ENCODE measurements at places on chromosomes 7 and 10. TPM values are rescaled to one million over a fixed set of nuclear protein-coding genes. Genes with fewer than 3 reads are reported as not detected.

DNA sequence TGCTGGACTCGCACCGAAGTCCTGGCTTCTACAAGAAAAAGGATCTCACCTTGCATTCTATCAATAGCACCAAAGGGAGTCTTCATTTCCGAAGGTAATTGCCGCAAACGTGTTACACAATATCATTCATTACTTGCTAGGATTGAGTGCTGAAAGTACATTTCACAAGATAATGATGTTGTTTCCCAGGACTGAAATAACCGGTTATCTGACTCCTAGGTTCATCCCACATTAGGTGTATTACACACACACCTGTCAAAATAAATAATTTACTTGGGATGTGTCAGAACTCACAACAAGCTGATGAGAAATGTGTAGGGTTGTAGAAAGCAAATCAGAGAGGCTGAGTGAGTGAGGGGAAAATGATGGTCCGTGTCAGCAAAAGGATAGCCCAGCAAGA, 219.4 kb upstream of the RHOBTB1 start:
- DNase-seq: no peak

GRCh38 chr10:17475661-17476060, 21.3 kb upstream of the ST8SIA6 start:
- DNase-seq: no peak

DNA sequence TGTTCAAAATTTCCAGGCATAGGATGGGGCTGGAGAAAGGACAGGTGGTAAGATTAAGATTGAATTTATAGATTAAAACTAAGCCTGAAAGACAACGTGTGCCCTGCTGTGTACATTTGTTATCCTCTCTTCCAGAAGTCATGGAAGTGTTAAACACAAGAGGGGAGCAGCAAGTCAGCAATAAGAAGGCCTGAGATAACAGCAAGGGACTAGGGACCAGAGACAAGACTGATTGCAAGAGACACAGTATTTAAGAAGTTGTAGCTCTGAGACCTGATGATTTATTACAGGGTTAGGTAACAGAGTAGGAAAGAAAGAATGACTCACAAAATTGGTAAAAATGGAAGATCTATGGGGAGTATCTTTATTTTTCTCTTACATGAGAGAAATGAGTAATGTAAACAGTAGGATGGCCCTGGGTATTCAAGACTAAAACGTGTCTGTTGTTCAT, 55.7 kb upstream of the COL1A2 start:
- DNase-seq: peak; percentile 40

DNA sequence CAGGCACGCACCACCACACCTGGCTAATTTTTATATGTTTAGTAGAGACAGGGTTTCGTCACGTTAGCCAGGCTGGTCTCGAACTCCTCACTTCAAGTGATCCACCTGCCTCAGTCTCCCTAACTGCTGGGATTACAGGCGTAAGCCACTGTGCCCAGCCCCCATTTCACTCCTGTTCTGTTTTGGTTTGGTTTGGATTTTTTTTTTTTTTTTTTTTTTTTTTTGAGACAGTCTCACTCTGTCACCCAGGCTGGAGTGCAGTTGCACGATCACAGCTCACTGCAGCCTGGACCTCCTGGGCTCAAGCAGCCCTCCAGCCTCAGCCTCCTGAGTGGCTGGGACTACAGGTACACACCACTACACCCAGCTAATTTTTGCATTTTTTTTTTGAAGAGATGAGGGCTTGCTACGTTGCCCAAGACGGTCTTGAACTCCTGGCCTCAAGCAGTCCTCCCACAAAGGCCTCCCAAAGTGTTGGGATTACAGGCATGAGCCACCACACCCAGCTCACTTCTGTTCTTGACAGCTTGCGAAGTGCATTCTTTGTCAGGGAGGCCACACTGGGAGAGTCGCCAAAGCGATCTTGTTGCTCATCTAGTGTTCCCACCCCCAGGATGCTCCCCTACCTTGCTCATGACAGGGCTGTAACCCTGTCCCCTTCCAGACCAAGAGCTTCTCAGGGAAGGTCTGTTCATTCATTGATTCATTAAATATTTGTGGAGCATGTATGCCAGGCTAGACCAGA, 229.1 kb downstream of the CUX1 start:
- DNase-seq: no peak

DNA sequence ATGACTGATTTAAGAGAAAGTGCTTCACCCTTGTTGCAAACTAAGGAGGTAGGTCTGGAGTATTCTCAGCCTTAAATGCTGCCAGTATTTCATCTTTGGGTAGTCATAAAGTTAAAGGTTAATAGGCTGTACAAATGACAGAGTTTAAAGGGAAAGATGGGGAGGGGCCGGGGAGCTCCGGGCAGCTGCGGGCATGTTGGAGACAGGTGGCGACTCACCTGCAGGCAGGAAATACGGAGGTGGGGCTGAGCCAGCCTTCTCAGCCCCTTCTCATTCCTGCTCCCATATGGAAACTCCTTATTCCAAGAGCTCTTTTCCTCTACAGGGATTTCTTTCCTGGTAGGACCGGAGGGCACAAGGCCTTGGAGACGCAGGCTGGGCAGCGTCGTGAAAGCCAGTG, 31.8 kb upstream of the HMX3 start:
- no peak for DNase-seq

- no peak for DNase-seq
Observed at GRCh38 chr7:156948361-156948760, 1.2 kb upstream of the NOM1 start.

- DNase-seq: no peak
Observed at GRCh38 chr10:110553905-110554304, 13.6 kb upstream of the SMC3 start.

- DNase-seq: no peak
Observed at GRCh38 chr10:119414081-119414611, 128.4 kb downstream of the RGS10 start.

DNA sequence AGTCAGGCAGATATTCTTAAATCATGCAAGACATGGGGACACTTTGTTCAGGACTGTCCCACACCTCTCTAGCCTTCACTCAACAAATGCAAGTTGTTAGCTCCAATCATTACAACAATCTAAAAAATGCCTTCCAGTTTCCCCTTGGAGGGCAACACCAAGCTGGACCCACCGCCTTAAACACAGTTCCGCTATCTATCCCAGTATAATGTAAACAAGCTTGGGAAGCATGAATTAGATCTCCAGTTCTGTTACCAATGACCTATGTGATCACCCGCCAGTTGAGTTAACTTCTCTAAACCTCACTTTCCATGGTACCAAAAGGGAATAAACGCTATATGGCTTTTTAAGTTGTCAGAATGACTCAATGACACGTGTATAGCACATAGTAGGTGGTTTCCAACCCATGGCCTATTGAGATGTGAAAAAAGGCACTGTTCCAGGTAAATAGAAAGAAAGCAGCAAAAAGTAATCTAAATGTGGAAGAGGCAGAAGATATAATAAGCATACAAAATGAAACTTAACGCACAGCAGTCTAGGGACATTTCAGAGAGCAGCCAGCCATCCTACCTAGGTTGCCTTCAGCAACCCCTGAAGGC, 2.4 kb upstream of the REEP3 start:
- DNase-seq: no peak

- peak; percentile 33 for DNase-seq
Observed at GRCh38 chr7:28062197-28062991, 118.2 kb downstream of the JAZF1 start.

DNA sequence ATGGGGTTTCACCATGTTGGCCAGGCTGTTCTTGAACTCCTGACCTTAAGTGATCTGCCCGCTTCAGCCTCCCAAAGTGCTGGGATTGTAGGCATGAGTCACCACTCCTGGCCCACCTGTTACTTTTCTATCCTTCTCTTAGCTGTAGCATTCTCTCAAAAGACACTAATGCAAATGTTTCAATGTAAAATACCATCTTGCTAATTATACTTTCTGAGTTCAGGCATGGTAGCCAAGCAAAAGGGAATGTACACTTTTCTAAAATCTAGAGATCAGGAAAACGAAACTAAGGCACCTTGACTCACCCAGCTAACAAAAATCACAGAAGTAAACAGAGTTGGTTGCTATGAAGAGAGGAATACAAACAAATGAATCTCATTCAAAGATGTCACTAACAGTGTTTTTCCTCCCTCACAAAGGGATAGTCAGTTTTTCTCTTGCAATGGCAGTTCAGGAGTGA, 401.0 kb upstream of the NRP1 start:
- peak; percentile 29 for DNase-seq

PRLHR gene
- total RNA-seq: not detected

CNPY4 gene
- 11.8 TPM for total RNA-seq

CLDN3 gene
- not detected for total RNA-seq

BLOC1S2 gene
- 70.4 TPM for total RNA-seq

CNNM1 gene
- not detected for total RNA-seq

ANKRD61 gene
- 0.37 TPM for total RNA-seq

RAPGEF5 gene
- 0.84 TPM for total RNA-seq

RTKN2 gene
- total RNA-seq: 6.2 TPM

DPYSL4 gene
- total RNA-seq: not detected

REEP3 gene
- 13.1 TPM for total RNA-seq

CLRN3 gene
- not detected for total RNA-seq

TMEM196 gene
- total RNA-seq: not detected
